ENCODE measurements at places on chromosomes 4 and X.

DNA sequence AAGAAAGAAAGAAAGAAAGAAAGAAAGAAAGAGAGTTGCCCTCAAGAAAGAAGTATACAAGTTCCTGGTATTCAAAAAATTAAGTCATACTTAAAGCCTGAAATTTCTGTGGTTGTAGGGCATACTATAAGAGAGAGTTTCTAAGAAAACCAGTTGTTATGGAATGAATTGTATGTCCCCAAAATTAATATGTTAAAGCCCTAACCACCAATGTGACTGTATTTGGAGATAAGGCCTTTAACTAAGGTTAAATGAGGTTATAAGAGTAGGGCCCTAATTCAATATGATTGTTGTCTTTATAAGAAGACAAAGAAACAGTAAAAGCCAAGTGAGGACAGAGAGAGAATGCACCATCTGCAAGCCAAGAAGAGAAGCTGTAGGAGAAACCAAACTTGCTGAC is 521.1 kb downstream of the CCSER1 start:
- DNase-seq, result no peak

- peak; percentile 67 for DNase-seq
These were observed 441.6 kb upstream of the PITX2 start for GRCh38 chr4:111064342-111064993.

- DNase-seq, result no peak
These were observed 30.7 kb upstream of the KLHL8 start for GRCh38 chr4:87251106-87251505.

DNA sequence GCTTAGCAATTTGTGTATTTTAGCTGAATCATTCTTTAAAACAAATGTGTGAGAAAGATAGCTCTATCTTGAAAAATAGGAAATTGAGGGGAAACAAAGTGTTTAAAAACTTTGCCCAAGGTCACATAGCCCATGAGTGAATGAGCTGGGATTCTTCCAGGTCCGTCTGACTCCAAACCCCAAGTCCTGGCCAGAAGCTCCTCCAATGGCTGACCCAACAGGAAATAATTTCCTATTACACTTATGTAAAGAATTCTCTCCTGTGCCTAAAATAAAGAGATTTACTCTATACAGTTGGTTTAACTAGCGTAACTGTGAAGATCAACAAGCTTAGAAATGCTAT is 287.6 kb downstream of the ARHGAP24 start:
- DNase-seq, result peak; percentile 65

- no peak for DNase-seq
These were observed 142.4 kb upstream of the CPXCR1 start for GRCh38 chrX:88604433-88605221.

DNA sequence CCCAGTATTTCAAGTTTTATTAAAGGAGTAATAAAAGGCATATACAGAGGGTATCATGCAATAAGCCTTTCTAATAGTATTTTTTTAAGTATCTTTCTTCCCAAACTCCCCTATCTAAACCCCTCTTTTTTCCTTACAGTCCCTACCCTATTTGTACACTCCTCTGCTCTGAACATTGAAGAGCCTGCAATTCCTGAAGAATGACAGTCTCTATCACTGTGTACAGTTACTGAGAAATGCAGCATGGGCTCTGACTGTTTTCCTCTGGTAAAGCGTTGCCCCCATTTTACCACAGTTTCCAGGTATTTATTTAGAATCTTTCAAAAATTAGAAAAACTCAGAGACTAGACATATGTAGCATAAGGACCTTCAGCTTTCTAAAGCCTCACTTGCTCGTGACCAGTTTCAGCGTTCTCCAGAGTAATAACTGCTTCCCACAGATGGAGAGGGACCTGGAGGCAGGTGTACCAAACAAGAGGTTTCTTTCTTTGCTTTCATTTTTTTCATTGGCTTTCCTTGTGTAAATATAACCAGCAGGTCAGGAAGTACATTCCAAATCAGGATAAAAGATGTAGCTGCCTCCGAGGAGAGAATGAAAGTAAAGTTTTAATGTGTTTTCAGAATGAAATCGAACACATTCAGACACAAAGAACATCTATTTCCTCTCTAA is 230.8 kb downstream of the CFAP299 start:
- no peak for DNase-seq

DNA sequence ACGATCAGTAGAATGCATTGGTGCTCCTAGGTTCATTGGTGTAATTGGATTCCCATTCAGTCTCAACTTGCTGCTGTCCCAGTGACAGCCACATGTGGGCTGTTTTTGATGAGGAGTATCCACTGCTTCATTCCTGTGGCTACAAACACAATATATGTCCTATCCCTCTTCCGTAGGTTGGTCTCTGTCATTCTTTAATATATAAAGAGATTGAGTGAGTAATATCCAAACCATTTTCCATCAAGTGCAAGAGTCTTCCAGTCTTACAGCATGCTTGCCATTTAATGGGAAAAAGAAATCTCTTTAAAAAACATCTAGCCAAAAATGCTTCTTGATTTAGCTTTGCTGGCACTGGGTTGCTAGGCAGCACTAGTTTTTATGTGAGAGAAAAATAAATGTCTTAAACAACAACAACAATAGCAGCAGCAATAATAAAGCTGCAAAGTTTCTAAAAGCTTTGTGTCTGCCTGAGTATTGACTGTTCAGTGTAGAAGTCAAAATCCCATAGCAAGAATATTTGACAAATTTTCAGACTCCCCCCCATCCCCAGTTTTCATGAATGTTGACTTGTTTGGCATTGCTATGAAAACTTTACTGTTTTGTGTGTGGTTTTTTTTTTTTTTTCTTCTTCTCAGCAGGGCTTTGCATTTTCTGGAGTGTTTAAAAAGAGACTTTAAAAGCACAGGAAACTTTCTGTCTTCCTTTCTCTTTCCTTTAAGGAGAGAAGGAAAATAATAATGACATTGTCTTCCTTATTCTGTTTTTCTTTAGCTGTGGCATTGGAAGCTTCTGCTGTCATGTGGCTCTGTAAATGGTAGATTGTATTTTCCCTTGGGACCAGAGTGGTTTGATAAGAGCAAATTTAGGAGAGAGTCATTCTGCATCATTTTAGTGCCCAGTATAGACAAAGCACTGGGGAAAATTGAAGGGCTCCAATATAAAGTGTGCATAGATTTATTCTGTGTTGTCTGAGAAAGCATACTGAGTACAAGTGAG is 244.3 kb downstream of the ARHGAP10 start:
- no peak for DNase-seq

- DNase-seq, result no peak
These were observed 14.4 kb upstream of the SOD3 start for GRCh38 chr4:24780936-24781495.

GRCh38 chr4:178255172-178255571 is 812.9 kb upstream of the AGA start:
- no peak for DNase-seq

DNA sequence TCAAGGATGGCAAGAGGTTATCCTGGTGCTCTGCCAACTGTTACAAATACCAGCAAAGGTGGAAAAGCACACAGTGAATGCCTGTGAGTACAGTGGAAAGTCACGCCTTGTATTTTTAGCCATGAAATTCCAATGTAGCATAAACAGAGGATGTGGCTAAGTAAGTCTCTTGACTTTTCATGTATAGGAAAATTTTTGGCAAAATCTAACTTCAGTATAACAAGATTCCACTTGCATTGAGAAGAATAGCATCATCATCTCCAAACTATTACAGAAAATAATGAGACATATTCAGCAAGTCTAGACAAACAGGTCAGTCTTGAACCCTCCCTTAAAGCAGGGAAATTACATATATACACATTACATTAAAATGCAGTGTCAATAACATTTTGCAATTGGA is 7.9 kb downstream of the SLC10A6 start:
- DNase-seq, result no peak

- no peak for DNase-seq
These were observed 44.9 kb upstream of the PUDP start for GRCh38 chrX:7192871-7193270.

DNA sequence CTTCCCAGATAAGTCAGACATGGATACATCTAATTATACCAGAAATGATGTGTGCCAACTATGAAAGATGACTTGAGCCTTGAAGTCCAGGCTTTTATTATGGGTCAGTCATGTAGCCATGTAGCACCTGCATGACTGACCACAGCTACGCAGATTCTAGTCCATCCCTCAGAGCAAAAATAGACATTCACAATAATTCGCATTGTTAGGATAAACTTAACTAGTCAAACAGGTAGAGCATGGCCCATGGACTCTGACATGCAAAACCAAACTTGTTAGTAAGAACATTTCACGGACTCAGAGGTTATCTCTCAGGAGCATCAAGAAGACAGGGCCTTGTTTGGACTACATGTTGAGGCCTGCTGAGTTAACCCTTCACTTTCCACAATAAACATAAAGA is 132.6 kb downstream of the PWWP3B start:
- no peak for DNase-seq

GRCh38 chrX:107440187-107440586 is 9.3 kb upstream of the FRMPD3 start:
- no peak for DNase-seq

DNA sequence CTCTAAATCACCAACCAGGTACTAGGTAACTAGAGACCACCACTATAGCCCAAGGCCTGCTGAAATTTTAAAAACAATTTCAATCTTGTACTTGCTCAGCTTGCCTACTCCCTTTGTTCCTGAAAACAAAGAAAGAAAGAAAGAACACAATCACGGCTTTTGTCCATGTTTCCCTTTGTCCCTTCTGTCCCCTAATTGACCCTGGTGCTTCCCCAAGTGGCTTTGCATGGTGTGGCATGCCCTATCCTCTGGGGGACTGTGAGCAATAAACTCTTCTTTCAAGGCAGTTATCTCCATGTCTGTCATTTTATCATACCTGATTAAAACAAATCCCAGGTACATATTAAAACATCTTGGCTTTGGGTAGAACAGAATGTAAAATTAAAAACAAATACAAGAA is 94.8 kb downstream of the ARSJ start:
- no peak for DNase-seq

GRCh38 chr4:8848507-8849265 is 23.0 kb downstream of the HMX1 start:
- DNase-seq, result no peak

Measured in AG04449 (cell line).